SJCRH30 (cell line): ENCODE measurements at places on chromosomes 7 and 10. TPM values are rescaled to one million over a fixed set of nuclear protein-coding genes. Genes with fewer than 3 reads are reported as not detected.

DNA sequence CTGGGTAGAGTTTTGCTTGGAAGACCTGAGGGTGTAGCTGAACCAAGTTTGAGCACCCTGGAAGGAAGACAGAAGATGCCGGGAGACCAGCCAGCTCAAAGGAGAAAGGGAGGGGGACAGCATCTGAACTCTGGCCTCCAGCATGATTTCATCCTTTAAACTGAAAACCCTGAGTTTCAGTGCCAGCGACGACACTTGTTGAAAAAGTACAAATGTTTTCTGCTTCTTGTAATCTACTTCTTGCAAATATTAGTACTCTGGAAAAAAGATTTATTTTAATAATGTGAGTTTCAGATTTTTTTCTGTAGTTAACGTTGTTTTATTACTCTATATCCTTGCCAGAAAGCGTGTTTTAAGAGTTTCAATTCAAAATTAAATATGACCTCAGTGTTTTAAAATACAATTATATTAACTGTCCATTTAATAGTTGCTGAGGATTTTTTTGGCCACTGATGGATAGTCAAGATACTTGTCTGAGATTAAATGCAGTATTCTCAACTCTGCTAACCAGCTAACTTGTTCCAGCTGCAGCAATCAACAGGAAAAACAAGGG is 227.7 kb downstream of the MGMT start:
- DNase-seq: no peak
- H3K4me1 ChIP-seq: no peaks in the 10 kb centered on the region
- H3K4me3 ChIP-seq: no peak overlapping the region
- H3K36me3 ChIP-seq: no peaks in the 10 kb centered on the region
- H3K27me3 ChIP-seq: no peaks in the 10 kb centered on the region

DNA sequence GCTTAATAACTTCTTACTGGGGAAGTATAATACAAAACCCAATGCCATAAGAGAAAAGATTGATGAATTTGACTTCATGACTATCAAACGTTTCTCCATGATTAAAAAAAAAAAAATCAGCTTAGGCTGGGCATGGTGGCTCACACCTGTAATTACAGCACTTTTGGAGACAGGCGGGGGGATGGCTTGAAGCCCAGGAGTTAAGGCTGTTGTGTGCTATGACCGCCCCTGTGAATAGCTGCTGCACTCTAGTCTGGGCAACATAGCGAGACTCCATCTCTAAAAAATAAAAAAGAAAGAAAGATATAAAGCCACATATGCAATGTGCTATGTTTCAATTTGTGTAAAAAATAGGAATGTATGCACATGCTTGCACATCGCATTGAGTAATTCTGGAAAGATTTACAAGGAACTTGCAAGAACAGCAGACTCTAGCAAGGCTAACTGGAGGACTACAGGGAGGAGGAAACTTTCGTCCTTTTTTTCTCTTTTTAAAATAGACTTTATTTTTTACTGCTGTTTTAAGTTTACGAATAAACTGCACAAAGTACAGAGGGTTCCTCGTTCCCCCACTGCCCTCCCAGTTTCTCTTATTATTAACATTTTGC is 10.3 kb upstream of the RARRES2 start:
- DNase-seq: no peak
- H3K4me3 ChIP-seq: no peak overlapping the region
- no peaks in the 10 kb centered on the region for H3K36me3 ChIP-seq
- no peaks in the 10 kb centered on the region for H3K27me3 ChIP-seq

DNA sequence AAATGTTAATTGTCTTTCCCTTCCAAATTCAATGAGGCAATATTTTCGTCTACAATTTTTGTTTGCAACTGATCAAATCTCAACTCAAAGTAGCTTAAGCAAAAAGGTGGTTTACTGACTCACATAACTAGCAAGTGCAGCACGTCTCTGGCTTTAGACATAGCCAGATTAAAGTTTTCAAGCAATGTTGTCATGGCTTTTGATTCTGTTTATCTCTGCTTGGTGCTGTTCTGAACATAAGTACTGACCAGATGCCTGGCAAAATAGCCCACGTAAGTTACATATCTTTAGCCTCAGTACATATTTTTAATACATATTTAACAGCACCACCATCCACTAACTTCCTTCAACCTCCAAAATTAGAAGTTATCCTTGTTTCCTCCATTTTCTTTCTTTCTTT is 877.9 kb downstream of the KCNMA1 start:
- no peaks in the 10 kb centered on the region for H3K4me1 ChIP-seq
- H3K27ac ChIP-seq: no peak overlapping the region
- no peak overlapping the region for H3K4me3 ChIP-seq
- H3K27me3 ChIP-seq: no peaks in the 10 kb centered on the region
- H3K36me3 ChIP-seq: no peaks in the 10 kb centered on the region
- DNase-seq: no peak

The LRMDA gene
- total RNA-seq: 0.24 TPM in 1 of 2 replicates, not detected in the other

- DNase-seq: no peak
- H3K27ac ChIP-seq: no peak overlapping the region
- H3K4me1 ChIP-seq: no peaks in the 10 kb centered on the region
- H3K27me3 ChIP-seq: no peaks in the 10 kb centered on the region
Measured at GRCh38 chr10:125370578-125370977, 210.2 kb upstream of the CTBP2 start.

The GPR141 gene
- not detected in 2 replicates for total RNA-seq

The OR2A42 gene
- total RNA-seq: not detected in 2 replicates

The GTF2I gene
- 161 and 181 TPM in 2 replicates for total RNA-seq

- H3K4me1 ChIP-seq: peaks cover 2% of the 10 kb centered on the region; the same call in 1 of the 2 replicates
- H3K4me3 ChIP-seq: no peak overlapping the region
- H3K36me3 ChIP-seq: peaks cover 82% of the 10 kb centered on the region
- no peak overlapping the region for H3K27ac ChIP-seq
Measured at GRCh38 chr7:23347033-23347681, 48.0 kb downstream of the MALSU1 start.

DNA sequence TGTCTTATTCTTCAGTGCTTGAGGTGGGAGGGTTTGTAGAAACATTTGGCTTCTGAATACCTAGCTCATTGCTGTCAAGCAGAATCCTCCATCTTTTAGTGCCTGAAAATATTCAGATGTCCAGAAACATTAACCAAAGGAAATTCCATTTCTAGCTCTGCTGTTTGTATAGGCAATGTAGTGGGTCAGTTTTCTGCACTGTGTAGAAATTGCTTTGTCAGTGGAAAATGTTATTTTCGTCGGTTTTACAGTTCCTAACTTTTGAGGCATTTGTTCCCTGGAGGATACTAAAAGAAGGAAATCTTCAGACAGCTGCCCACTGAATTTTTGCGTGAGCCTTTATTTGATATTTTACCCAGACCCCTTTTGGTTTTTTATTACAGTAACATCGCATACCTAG is 143.4 kb downstream of the TPST1 start:
- H3K27ac ChIP-seq: no peak overlapping the region
- no peaks in the 10 kb centered on the region for H3K36me3 ChIP-seq
- no peak for DNase-seq
- no peaks in the 10 kb centered on the region for H3K27me3 ChIP-seq
- H3K4me3 ChIP-seq: no peak overlapping the region
- H3K4me1 ChIP-seq: no peaks in the 10 kb centered on the region

DNA sequence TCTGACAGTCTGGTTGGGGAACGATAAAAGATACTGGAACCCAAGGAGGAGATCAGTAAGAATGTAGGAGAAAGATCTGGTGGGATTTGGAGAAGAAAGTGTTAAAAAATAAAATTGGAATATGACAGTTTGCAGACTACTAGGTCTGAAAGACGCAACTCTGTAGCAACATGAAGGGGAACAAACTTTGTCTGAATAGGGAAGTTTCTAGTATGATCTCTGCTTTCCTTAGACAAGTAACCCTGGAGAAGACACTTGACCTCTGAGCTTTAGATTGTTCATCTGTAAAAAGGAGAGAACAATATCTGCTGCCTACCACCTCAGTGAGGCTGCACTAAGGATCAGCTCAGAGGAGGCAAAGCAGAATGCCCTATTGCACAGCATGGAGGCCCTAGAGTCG is 3.0 kb upstream of the PRSS1 start:
- no peak for DNase-seq
- no peak overlapping the region for H3K27ac ChIP-seq
- H3K27me3 ChIP-seq: no peaks in the 10 kb centered on the region
- no peaks in the 10 kb centered on the region for H3K4me1 ChIP-seq

The LIPN gene
- total RNA-seq: not detected in 2 replicates

GRCh38 chr10:5961405-5962100 is 15.8 kb downstream of the IL15RA start:
- H3K4me1 ChIP-seq: no peaks in the 10 kb centered on the region
- H3K27ac ChIP-seq: no peak overlapping the region
- no peaks in the 10 kb centered on the region for H3K27me3 ChIP-seq
- no peak for DNase-seq
- H3K36me3 ChIP-seq: no peaks in the 10 kb centered on the region
- no peak overlapping the region for H3K4me3 ChIP-seq

GRCh38 chr7:124635416-124635815 is 130.2 kb downstream of the GPR37 start:
- DNase-seq: no peak
- no peaks in the 10 kb centered on the region for H3K27me3 ChIP-seq
- H3K27ac ChIP-seq: no peak overlapping the region
- H3K4me1 ChIP-seq: no peaks in the 10 kb centered on the region
- no peaks in the 10 kb centered on the region for H3K36me3 ChIP-seq

DNA sequence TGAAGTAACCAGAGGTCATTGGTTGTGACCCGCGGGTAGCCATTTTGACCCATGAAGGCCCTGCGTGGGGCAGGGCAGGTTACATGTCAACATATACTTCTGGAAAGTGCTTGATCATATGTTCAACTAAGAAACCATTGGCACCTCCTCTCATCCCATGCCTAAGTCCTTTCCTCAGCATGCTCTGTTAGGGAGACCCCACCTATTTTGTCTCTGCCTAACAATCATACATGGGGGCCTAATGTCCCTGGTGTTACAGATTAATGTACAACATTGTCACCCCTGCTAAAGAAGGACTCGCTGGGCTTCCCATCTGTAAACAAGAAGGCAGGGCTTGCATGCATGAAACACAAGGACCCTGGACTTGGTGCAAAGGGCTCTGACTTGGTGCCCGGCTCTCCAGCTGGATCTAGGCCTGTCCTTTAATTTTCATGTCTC is 133.7 kb upstream of the TNS3 start:
- H3K36me3 ChIP-seq: no peaks in the 10 kb centered on the region
- no peaks in the 10 kb centered on the region for H3K27me3 ChIP-seq
- H3K27ac ChIP-seq: no peak overlapping the region
- no peak for DNase-seq
- H3K4me1 ChIP-seq: no peaks in the 10 kb centered on the region

The EIF5AL1 gene
- 0.58 and 0.73 TPM in 2 replicates for total RNA-seq

- no peak overlapping the region for H3K27ac ChIP-seq
- no peak for DNase-seq
- no peaks in the 10 kb centered on the region for H3K27me3 ChIP-seq
- no peaks in the 10 kb centered on the region for H3K36me3 ChIP-seq
Measured at GRCh38 chr10:97412891-97413304, 11.8 kb upstream of the RRP12 start.
